ENCODE measurements at places on chromosomes 1 and 21.

DNA sequence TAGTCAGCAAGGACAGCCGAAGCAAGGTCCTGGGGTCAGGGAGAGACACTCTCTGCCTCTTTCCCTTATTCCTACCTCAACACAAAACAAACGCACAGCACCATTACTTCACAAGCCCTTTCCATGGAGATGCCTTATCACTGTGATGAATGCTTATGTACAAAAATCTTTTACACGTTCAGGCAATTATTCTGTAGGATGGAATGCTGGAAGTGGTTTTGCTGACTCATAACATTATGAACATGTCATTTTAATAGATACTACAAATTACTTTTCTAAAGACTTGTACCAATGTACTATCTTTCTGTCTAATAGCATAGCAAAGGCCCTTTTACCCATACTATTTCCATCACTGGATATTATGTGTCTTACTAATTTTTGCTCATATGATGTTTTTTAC lies 98.4 kb downstream of the TTLL7 start:
- DNase-seq, result no peak

DNA sequence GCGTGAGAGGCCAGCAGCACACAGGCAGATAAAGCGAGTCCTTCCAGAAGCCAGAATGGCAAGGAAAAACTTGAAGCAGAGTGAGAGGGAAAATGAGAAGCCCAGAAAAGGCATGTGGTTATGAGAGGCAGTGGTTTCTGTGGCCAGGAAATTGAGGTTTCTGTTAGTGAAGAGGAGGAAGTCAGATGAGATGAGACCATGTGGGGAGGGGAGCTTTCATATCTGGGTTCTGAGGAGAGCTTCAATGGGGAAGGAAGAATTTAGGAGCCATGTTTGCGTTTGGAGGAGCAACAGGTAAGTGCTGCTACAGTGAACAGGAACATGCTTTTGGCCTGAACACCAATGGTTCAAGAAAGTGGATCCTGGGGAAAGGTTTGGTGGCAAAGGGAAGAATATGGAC lies 6.1 kb upstream of the CD1A start:
- DNase-seq, result no peak

DNA sequence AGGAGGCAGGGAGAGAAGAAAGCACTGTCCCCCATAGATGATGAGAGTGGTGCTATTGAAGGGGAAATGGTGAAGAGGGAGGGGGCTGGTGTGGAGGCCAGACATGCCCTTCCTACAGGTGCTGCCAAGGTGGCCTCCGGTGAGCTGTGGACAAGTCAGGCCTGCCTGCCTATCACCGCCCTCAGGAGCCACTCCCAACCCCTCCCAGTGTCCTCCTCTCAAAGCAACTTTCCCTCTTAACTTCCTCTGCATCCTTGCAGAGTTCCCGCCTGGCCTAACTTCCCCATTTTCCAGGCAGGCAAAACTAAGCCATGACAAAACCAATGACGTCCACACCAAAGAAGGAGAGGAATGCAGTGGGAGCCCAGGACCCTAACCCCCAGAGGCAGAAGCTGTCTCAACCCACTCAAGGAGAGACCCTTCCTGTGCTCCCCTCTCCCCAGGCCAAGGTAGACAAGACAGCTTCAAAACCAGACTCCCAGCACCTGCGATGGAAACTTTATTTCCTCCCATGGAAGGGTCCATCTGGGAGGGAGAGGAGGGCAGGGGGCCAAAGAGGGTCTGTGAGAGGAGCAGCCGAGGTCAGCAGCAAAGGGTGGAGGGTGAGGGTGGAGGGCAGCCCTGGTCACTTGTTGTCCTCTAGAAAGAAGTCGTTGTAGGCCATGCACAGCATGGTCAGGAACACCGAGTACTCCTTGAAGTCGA lies 1.0 kb upstream of the S100A6 start:
- DNase-seq, result no peak

DNA sequence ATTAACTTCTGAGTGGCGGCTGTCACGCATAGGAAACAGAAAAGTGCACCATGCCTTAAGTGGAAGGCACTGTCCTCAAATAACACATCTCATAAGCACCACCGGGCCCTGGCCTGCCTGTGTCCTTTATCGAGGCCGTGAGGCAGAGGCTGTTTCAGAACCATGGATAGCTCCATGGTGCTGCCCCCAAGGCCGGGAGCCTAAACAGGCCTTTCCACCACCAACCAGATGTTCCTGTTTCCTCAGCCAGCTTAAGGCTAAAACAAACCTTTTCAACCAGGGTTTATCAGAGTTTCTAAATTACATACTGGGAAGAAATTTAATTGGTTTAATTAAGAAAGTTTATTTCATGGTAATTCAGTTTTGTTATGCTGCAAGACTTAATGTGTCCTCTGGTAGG lies 114.4 kb downstream of the DMRTA2 start:
- no peak for DNase-seq

DNA sequence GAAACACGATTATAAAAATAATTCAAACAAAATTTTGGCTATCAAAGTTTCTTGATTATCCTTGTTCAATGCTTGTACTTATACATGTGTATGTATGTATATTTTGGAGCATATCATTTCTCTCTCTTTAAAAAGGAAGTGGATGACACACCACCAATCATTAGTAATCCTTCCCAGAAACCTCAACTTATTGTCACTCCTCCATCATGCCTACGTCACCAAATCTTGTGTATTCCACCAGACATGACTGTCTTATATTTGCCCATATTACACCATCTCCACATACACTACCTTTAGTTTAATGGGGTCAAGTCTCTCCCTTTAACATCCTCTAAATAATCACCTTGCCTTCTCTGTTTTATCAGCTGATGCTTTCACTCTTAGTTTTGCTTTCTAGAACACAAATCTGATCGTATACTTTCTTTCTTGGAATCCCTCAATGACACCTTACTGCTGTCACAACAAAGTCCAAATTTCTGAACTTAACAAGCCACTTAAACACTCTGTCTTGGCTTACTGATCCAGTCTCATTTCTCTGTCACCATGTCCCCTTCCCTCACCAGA lies 124.0 kb downstream of the BRINP3 start:
- no peak for DNase-seq

Measured in activated naive CD4-positive, alpha-beta T cell treated with anti-CD3 and anti-CD28 coated beads, Interleukin-2, amount 50 U/mL, for 16 hours (primary cell).